ENCODE measurements at places on chromosomes 5 and 9.

DNA sequence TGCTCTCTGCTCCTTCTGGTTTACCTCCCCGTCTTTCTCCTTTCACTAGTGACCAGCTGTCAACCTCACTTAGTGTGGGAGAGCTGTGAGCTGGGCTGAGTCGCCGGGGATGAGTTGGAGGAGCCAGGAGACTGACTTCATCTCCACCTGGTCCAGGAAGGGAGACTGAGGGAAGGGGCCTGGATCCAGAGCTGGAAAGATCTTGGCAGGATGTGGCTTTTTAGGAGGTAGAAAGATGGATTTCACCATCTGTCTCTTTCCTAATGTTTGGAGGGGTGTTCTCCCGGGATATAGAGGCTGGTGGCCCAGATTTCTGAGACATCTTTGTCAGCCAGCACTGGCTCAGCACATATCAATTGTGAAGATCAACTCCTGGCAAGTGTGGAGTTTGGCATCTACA, 37.1 kb upstream of the TNC start:
- no peak for DNase-seq

GRCh38 chr9:34983209-34983608, 6.3 kb upstream of the DNAJB5 start:
- DNase-seq: no peak

DNA sequence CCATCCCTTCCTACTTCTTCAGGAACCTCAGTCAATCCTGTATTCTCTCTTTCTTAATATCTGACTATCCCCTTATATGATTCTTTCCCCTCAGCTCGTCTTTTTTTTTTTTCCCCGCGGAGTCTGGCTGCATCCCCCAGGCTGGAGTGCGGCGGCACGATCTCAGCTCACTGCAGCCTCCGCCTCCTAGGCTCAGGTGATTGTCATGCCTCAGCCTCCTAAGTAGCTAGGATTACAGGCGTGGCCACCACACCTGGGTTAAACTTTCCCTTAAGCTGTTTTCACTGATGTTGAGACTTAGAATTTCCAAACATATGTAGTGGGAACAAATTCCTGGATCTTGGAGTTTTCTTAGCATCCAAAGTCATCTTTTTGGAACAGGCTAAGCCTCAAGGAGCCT, 13.3 kb upstream of the RUSC2 start:
- no peak for DNase-seq

- DNase-seq: no peak
Measured at GRCh38 chr9:14056316-14056861, 257.6 kb downstream of the NFIB start.

DNA sequence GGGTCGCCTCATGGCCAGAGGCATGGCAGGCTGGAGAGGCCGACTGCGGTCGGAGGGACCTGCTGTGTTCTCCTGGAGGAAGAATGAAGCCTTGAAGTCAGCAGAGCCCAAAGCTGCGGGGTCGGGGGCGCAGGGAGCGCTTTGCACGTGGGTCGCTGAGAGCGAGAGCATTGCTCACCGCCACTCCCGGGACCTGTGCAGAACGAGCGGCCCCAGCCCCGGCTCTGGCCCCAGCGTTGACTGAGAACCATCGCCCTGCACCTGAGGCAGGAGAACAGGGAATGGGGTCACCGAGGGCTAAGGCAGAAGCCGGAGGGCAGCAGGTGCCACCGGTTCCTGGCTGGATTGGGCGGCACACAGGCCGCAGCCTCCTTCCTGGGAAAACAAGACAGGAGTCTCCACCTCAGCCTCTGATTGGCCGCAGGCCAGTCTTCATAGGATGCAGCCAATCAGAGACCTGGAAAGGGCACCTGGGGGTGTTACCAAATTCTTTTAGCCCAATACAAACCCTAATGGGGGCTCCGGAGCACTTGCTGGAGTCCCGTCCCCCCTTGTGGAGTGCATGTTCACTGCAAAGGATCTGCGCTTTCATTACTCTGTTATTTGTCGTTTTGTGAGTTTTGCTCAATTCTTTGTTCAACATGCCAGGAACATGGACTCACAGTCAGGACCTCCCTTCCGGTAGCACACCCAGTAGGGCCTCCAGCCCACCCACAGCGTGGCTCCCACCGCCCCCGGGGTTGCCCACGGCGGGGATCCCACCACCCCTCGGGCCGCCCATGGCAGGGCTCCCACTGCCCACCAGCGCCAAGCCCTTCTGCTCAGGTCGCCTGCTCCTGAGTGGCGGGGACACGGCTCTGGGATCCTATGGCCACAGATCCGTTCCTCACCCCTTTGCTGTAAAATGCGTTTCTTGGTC, 24.7 kb upstream of the SLC6A19 start:
- DNase-seq: no peak

GRCh38 chr5:136453199-136453598, 87.9 kb upstream of the TRPC7 start:
- DNase-seq: no peak

GRCh38 chr9:120265791-120266190, 314.2 kb downstream of the CDK5RAP2 start:
- DNase-seq: no peak

DNA sequence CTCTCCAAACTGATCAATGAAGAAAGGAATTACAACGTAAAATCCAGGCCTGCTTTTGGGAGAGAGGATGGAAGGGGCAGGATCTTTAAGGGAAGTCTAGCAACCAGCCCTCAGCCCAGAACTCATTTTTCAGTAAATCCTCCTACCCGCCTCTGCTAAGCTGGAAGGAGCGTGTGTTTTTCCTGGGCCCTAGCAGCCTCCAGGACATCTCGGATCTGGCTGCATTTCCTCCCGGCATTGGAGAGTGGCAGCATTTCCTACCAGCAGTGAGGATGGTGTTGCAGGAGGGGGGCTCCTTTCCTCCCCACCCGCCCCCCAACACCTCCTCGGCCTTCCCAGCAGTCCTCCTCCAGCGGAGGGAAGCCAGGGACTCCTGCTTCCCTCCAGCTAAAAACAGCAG, 54.5 kb downstream of the DCP2 start:
- DNase-seq: no peak

DNA sequence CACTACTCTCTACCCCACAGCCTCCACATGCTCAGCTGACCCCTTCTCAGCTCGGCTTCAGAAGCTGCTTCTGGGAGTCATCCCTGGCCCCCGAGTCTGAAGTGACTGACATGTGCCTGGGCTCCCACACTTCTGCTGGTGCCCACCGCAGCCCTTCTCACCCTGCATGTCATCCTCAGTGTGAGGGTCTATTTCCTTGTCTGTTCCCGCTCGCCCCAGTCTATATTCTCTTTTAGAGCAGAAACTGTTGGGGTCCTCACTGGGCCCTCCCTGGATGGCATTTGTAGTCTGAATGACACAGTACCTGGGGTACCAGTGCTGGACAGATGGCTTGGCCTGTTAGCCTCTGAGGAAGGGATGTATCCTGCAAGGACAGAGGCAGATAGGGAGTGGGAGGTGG, 5.3 kb downstream of the ECSCR start:
- DNase-seq: no peak

GRCh38 chr9:78695519-78695918, 398.6 kb downstream of the PSAT1 start:
- DNase-seq: no peak

- DNase-seq: no peak
Measured at GRCh38 chr5:128144491-128144890, 60.9 kb downstream of the SLC12A2 start.

GRCh38 chr5:160956051-160956450, 104.0 kb upstream of the ATP10B start:
- no peak for DNase-seq

All from stimulated activated CD4-positive, alpha-beta T cell treated with anti-CD3 and anti-CD28 coated beads, Interleukin-2, amount 100 ng/mL, for 48 hours (primary cell).